ENCODE measurements at places on chromosomes 7 and 10.

GRCh38 chr10:45063591-45064231 lies 63.0 kb downstream of the ZNF22 start:
- no peak for DNase-seq

- DNase-seq = no peak
Measured at GRCh38 chr10:61335359-61335758, 117.8 kb downstream of the TMEM26 start.

GRCh38 chr7:149070372-149071125 lies 20.0 kb downstream of the ZNF786 start:
- no peak for DNase-seq

DNA sequence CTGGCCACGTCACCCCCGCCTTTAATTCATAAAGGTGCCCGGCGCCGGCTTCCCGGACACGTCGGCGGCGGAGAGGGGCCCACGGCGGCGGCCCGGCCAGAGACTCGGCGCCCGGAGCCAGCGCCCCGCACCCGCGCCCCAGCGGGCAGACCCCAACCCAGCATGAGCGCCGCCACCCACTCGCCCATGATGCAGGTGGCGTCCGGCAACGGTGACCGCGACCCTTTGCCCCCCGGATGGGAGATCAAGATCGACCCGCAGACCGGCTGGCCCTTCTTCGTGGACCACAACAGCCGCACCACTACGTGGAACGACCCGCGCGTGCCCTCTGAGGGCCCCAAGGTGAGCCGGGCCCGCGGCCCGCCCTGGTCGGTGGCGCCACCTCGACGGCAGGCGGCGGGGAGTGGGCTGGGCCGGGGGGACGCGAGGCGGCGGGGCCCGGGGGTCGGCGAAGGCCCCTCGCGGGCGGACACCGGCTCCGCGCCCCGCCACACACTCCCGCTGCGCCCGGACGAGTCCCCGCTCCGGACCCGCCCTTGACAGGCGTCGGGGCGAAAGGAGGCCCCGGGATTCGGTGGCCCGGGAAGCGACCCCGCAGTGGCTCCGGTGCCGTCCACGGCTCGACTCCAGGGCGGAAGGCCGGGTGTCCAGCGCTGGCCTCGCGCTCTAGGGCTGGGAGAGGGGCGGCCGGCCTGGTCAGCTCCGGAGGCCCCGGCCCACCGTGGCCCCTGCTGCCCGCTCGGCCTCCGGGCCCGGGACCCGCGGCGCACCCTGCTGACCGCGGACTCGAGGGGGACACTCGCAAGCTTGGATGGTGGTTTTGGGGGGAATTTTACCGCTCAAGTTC lies 557 bp downstream of the BAG3 start:
- DNase-seq = no peak

DNA sequence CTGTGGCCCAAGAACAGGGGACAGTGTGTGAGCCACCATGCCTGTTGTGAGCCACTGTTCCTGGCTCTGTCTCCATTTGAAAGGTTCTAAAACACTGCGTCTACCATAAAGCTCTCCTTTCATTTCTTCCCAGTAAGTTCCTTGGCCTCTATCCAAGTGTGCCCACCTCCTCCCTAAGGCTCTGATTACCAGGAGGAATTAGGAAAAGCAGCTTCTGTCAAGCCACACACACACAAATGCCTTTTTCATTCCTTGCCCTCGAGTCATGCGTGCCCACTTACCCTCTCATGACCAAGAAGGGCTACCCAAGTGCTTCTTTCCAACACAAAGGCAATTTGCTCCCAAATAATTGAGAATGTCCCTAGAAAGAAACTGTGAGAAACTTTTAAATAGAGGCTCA lies 70.8 kb upstream of the PARD3 start:
- DNase-seq = no peak

DNA sequence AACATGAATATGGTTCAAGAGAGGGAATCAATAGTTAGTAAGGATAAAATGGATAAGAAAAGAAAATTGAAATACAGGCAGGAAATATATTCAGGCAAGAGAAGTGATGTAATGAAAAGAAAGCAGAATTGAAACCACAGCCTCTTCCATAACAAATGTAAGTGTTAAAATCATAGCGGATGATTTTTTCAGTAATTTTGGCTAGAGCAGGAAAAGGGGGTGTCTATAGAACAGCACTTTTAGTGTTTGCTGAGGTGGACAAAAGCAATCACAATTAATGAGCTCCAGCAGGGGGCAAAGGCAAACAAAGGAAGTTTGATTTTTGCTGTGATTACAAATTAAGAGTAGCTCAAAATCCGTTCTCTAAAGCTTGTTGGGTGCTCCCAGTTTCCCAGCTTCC lies 79.0 kb downstream of the TRIL start:
- no peak for DNase-seq

DNA sequence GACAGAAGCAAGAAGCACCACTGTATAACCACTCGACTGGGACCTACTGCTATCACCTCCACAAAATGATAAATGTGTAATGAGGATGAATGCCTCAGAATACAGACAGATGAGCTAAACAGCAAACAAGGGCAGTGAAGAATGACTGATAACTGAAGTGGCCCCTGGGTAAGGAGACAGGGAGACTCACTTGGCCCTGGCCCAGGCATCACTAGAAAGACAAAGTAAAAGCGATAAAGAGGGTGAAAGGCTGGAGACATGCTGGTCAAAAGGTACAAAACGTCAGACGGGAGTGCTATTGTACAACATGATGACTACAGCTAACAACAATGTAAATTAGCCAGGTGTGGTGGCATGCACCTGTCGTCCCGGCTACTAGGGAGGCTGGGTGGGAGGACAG lies 27.8 kb upstream of the APBB1IP start:
- no peak for DNase-seq

DNA sequence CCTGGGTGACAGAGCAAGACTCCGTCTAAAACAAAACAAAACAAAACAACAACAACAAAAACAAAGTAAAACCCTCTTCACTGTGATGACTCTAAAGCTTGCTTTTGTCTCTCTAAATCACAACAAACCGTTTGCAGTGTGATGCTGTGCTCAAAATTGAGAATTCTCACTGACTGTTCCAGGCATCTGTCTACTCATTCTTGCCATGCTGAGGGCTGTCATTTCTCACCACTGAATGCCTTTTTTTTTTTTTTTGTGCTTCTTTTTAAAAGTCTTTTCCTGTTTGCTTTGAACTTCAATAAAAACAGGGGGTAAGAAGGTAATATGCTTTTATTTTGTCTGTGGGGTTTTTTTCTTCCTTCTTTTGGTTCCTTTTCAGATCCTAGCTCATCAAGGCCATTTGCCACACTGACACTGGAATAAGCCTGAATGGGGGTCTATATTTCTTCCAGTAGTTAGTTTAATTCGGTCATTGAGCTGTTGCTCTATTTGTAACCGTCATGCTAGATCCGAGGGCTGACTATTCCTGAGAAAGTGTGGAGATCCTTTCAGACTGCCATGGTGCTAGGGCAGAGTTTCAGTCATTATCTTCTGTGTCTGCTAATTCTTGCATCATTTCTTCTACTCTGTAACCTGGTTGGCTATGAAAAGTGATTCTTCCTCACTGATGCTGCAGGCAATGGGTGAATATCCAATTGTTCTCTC lies 10.6 kb downstream of the FAS start:
- DNase-seq = no peak

DNA sequence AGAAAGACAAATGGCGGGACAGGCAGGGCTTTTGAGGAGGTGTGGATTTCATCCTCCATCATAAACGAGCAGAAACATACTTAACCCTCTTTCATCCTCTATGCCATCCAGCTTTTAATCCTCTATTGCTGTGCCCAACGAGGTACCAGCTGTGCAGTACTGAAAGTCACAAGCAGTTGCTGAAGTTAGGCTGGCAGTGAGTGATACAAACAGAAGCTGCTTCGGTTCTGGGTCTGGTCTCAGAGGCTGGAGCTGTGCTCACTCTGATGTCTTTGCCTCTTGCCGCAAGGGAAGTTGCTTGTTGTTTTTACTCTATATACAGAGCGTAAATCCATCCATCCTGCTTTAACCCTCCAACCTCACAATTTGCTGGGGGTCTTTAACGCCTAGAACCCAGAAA lies 235.2 kb downstream of the CELF2 start:
- no peak for DNase-seq

DNA sequence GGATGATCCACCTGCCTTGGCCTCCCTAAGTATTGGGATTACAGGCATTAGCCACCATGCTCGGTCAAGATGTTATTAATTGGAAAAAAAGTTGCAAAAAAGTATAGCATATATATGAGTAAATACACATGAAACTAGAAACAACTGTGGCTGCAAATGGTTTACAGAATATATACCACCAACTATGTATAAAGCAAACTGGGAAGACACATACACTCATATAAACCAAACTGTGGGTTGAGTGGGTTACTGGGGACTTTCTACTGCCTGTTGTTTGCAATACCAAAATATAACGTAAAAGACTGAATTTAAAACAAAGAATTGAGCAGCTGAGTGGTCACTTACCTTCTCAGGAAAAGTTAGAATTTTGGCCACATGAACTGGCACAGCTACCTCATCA lies 8.1 kb downstream of the POLR3A start:
- no peak for DNase-seq

DNA sequence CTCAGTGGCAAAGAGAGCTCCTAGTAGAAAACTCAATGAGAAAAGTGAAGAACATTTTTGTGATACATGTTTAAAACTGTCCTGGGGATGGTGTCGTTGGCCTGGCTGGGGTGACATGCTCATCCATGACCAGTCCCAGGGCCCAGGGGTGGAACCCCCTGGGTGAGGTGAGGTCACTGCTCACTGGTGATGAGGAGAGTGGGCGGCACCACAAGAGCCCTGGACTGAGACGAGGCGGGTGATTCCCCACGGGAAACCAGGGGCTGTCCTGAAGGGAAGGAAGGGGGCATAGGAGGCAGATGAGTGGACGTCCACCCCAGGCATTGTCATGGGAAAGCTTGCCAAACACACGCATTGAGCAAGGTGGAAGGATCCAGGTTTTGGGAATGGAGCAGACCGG lies 54.6 kb downstream of the HTR5A start:
- no peak for DNase-seq

- no peak for DNase-seq
Measured at GRCh38 chr10:7773845-7774801, 13.7 kb downstream of the KIN start.

DNA sequence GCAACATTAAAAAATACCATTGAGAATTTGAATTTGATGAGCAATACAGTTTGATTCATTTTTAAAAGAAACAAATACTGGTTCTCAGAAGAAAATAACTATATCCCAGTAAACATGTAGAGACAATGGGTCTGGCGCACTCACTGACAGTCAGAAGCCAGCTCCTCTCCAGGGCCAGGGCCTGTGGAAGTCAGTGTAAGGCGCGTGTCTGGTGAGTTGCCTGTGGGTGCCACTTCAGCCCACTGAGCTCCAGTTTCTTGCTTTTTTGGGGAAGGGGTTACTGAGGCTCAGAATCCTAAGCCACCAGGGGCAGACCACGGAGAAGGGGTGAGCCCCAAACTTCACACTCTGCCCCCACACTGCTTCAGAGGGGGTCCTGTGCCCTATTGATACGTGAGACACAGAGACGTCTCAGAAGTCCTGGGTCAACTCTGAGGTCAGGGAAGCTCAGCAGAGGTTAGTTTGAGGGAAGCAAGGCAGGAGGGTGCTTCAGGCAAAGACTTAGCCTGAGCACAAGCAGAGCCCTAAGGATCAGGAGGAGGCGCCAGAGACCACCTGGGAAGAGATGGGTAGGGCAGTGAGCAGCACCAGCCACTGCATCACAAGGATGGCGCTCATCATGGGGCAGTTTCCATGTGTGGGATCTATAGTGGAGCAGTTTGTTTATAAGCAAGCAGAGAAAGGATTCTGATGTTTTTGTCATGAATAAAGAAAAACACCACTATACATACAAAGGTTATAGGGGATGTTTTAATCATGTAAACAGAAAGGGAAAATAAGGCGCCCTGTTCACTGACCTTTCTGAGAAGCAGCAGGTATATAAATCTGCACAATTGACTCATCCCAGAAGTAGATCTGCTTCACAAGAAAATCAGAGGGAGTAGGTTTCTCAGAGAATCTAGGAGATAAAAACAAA lies 95.7 kb downstream of the PKD1L1 start:
- DNase-seq = no peak

DNA sequence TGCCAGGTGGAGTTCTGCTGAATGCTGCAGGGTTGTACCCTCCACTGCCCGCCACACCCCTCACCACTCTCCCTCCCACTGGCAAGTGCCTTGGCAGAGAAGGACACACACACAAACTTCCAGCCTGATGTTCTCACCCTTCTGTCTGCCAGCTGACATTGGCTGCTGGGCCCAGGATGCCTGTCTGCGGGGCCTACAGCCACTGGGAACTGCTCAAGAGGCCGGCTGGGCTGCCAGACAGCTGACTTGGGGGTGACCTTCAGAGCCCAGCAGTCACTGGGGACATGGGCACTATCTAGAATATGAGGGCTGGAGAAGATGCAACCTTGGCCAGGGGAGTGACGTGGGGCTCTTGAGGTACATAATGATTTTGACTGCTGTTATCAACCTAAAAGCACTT lies 157.1 kb downstream of the SH3PXD2A start:
- no peak for DNase-seq

DNA sequence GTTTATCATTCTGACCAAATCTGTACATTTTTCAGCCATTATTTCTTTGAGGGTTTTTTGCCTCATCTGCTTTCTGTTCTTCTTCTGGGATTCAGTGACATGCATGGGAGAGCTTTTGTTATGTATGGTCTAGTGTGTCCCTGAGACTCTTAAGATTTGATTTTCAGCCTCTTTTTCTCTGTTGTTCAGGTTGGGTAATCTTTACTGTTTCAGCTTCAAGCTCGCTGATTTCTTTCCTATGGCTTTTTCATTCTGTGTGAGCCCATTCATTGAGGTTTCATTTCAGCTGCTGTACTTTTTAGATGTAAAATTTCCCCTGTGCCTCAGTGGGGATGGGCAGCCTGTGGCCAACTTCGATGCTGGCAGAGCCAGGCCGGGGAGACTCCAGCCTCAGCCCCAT lies 38.1 kb downstream of the FOXK1 start:
- no peak for DNase-seq

DNA sequence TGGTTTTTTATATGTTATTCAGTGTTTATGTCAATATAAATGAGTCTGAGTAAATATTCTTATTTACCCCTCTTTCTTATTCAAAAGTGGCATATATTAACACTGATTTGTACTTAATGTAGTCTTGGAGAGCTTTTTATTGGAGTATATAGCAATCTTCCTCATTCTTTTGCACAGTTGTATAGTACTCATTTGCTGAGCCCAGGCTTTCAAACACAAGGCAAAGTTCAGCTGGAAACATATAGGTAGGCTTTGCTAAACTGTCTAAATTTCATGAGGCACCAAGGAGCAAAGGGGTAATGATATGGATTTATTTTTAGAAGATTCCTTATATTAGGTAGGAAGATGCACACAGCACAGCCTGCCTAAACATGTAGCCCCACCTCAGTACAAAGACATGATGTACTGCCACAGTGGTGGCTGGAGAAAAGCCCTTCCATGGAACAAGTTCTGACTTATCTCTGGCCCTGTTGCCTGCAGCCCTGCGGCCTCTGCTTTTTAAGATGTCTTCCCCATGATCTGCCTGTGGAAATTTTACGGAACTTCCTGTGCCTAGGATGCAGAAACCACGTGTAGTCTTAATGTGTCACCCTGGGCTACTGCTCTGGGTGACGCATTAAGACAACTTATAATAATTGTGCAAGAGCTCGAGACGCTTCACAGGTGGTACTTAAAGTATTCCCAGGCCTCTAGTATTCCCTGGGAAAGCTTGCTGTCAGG lies 9.6 kb upstream of the PDCD4 start:
- DNase-seq = no peak
